ENCODE measurements at places on chromosomes 11 and 22.

DNA sequence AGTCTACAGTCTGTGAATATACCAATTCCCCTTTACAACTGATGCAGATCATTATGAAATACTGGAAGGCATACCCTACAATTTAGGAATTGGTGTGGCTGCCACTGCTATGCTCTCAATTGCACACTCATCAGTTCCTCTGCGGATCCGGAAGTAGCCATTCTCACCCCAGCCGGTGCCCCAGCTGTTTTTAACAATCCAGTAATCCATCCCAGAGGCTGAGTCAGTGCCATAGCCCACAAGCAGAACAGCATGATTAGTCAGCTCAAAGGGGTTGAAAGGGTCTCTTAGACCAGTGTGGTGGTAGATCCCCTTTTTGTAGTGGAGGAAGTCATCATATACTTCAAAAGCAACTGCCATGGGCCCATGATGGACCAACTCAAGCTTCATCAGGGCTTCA lies 43.6 kb downstream of the CTSC start:
- DNase-seq, result no peak

DNA sequence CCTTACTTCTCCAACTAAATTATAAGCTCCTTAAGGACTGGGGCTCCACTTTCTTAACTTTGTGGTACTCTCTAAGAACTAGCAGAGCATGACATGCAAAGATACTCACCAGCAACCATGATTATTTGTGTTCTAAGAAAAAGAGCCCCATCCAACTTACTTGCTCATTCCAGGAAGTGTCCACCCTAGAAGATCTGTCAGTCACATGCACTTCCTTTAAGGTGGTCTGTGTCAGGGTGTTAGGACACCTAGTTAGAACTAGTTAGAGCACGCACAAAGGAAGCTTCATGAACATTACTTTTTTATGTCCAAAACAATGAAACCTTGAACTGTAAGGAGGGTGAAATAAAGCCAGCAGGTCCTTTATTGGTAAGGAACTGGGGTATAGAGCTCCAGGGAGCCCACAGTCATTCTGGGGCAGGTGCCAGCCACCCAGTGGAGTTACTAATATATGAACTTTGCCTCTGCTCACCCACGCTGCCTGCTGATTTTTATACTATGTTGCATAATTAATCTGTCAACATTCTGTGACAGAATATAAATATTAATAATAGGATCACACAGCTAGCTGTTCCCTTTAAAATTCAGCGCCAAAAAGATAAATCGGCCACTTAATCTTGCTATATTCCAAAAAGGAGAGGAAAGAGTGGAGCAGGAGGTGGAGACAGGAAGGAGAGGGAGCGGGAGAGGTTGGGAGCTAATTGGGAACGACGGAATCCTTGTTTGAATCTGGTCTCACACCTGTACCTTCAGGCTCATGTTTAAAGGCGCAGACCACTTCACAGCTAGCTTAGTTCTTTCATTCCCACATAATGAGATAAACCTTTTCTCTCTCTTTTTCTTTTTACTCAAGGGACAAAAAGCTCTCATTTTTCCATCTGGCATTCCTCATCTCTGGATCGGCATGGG lies 755.0 kb downstream of the OPCML start:
- no peak for DNase-seq

- no peak for DNase-seq
Observed at GRCh38 chr11:31619980-31620379, 110.4 kb downstream of the ELP4 start.

DNA sequence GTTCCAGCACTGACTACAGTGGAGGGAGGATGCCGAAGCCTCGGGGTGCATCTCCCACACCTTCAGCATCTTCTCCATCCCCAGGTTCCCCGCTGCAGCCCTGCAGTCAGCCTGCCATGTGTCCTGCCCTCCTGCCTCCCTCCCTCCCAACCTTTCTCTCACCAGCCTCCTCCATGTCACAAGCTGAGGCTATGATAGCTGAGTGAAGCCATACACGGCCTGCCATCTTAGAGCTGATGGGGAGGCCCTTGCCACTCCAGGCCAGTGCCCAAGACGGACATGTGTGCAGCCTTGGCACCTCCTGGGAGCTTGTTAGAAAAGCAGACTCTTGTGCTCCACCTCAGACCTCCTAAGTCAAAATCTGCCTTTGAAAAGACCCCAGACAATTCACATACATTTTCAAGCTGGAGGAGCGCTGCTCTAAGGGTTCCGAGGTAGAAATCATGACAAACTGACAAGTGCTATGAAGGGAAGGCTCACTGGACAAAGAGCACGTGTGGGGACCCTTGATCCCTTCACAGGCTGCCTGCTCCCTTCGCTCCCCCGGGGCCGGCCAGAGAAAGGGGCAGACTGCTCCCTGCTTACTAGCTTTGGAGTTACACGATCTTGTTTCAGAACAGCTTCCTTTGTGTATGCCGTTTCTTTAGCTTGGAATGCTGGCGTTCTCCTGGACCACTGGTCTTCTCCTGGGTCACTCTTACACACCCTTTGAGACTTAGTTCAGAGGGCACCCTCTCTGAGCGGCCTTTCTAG lies 123.9 kb downstream of the ST3GAL4 start:
- DNase-seq, result no peak

GRCh38 chr11:95296621-95297025 lies 65.6 kb upstream of the SESN3 start:
- no peak for DNase-seq

DNA sequence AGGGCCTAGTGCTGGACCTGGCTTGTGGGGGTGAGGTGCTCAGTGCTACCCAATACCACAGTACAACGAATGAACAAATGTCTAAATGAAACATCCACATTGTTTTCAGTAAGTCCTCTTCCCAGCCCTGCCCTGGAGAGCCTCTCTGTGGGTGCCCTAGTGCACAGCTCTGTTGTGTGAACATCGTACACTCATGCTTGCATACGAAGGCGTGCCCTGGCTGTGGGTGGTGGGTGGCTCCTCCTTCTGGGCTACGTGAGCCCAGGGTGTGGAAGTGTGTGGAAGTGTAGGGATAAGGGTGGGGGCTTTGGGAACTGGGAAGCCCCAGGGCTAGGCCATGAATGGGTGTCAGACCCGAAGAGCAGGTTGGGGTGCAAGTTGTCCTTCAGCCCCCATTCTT lies 592 bp upstream of the NLRX1 start:
- no peak for DNase-seq

- no peak for DNase-seq
Observed at GRCh38 chr11:104286129-104286528, 122.2 kb upstream of the PDGFD start.

- no peak for DNase-seq
Observed at GRCh38 chr11:21132146-21132720, 462.8 kb downstream of the NELL1 start.

DNA sequence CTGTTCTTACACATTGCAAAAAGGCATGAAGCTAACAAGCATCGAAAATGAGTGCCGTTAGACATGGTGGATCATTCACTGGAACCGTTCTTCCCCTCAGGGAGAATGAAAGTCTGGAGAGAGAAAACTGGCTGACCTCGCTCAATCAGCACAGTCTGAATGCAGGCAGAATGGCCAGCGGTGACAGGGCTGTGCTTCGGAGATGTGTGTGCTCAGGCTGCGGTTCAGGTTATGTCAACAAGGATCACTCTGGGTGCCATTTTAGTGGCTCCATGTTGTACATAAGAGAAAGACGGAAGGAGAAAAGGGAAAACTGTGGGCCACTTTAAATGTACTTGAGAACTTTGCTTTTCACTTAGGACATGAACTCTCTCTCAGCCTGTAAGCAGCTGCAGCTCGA lies 749.8 kb upstream of the ARHGAP42 start:
- no peak for DNase-seq

- no peak for DNase-seq
Observed at GRCh38 chr11:99739464-99740089, 718.8 kb downstream of the CNTN5 start.

GRCh38 chr11:79807506-79807905 lies 366.7 kb upstream of the TENM4 start:
- DNase-seq, result no peak

- DNase-seq, result no peak
Observed at GRCh38 chr22:47357493-47357892, 595.0 kb downstream of the TBC1D22A start.

DNA sequence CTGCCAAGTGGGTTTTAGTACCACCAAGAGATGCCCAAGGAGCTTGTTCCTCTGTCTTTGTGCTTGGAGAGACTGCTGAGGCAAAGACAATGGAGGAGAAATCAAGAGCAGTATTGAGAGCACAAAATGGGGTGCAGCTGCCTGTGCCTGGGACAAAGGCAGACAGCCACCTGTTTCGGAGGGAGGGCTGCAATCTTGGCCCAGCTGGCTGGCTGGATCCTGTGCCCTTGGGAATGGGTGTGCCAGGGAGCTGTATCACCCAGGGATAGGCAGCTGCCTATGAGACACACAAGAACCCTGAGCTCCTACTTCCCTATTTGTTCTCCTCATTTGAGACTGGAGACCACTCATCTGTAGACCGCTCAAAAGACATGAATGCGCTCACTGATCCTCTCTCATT lies 23.3 kb upstream of the CHRM4 start:
- no peak for DNase-seq

DNA sequence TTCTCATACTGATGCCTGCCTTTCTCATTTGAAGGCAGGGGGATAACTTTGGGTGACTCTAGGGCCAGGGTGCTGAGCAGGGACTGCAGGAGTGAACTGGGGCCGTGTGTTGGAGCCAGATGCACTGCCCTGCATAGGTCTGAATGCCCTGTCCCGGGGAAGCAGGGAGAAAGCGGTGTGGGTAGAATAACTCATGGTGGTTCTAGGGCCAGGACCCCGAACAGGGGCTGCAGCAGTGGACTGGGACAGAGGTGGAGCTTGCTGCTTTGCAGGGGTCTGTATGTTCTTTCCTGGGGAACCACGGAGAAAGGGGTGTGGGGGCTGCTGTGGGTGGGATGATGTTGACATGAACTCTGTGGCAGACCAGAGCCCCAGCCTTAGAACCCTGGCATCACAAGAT lies 52.9 kb downstream of the GAB4 start:
- no peak for DNase-seq

Data from CD4-positive, alpha-beta T cell treated with Interleukin-10 for 1 hour (primary cell).